Cardiac fibroblast (primary cell): ENCODE measurements at places on chromosomes 1 and 21.

GRCh38 chr1:80402625-80403024 is 1396.1 kb upstream of the ADGRL4 start:
- DNase-seq: no peak

GRCh38 chr1:13652238-13652637 is 47.8 kb upstream of the PRDM2 start:
- peak; percentile 17 for DNase-seq

- no peak for DNase-seq
These were observed 388.7 kb downstream of the USH2A start for GRCh38 chr1:216034506-216034905.

- DNase-seq: peak; percentile 43
These were observed 133.8 kb upstream of the F3 start for GRCh38 chr1:94675373-94675772.

- DNase-seq: no peak
These were observed 39.6 kb upstream of the KANK4 start for GRCh38 chr1:62358665-62359373.

DNA sequence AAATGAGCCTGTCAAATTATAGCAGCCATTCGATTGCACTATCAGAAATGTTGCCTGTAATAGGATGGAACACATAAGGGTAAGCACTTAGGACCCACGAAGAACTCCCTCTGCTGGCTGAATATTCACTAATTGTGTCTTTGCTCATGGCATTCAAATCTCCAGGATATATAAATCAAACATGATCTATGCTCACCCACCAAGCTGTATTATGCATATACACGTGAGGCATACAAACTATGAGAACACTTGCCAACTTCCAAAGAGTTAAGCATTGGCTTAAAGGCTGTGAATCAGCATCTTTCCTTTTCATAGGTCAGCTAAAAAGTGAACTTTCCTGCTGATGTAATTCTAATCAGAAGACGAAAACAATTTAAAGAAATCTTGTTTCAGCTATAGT is 34.5 kb downstream of the TMPRSS15 start:
- no peak for DNase-seq

GRCh38 chr21:31364253-31364945 is 20.3 kb upstream of the TIAM1 start:
- DNase-seq: no peak

DNA sequence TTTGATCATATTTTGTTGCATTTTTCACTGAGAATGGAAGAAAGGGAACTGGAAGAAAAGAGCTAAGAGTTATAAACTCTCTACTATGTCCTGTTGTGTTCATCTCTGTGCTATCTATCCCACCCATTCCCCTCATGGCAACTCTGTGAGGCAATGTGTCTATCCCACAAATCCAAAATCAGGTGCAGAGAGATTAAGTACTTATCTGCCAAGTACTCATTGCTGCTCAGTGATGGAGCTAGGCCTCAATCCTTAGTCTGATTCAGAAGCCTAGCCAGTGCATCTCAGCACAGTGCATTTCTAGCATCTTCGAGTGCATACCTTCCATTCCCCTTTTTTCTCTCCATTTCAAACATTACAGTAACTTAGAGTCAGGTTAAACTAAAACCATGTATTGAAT is 270.6 kb downstream of the TPR start:
- DNase-seq: no peak

GRCh38 chr1:159214149-159214760 is 9.6 kb downstream of the ACKR1 start:
- DNase-seq: peak; percentile 62

DNA sequence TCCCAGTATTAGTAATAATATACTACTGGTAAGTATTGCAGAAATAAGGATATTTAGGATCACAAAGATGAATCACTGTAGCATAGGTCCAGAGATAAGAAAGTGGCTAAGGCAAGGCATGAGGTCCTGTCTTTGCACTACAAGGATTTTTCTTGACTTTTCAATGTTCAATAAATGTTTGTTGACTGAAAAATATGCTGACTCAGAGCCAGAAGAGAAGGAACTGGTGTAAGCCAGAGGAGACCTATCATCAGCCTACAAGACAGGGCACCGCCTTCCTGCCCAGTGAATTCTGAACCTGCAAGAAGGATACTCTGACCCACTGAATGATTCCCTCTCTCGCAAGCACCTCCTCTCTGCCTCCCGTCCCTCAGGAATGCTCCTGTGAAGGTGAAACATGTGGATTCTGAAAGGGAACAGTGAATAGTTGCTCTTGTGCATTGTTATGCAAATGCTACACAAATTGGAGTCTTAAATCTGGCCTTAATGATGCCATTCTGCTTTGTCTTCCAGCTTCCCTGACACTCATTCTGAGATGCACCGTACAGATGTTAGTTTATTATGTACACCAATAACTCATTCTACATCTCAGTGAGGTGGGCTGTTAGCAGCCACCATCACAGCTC is 540.0 kb downstream of the OMA1 start:
- DNase-seq: no peak

- DNase-seq: no peak
These were observed 13.8 kb downstream of the VASH2 start for GRCh38 chr1:212964102-212964501.

DNA sequence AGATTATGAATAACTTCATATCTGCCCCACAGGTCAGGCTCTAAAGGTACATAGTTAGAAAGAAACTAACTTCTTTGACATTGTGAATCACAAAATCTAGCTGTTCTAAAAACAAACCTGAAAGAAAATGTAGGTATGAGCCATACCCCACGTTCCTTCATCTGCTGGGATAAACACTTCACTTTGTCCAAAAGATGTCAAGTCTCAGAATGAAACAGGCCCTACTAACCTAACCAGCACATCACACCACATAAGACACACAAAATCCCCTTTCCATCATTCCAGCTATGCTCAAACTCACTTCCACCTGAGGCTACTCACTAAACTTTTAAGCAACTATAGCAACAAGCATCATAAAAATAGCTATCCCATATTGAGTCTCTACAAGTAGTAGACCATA is 65.2 kb upstream of the GJA5 start:
- DNase-seq: no peak

DNA sequence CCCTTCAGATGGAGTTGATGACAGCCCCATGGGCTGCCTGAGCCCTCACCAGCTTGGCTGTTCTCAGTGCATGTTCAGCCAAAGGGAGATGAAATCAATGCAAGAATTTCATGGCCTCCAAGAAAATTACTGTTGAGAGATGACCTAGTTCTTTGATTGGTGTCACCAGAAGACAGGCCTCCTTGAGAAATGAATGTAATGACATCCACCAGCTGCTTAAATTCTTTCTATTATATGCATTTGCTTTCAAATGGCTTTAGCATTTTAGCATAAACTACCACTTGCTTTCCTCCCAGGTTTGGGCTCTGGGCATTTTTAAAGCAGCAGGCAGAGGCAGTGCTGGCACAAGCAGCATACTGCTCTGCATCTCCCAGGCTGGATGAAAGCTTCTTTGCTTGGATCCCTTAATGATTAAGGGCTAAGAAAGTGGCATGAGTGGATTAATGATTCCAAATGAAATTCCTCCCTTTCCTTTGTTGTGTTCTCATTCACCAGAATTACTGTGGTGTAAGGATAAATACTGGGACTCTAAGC is 278.4 kb downstream of the ZNF326 start:
- DNase-seq: no peak

DNA sequence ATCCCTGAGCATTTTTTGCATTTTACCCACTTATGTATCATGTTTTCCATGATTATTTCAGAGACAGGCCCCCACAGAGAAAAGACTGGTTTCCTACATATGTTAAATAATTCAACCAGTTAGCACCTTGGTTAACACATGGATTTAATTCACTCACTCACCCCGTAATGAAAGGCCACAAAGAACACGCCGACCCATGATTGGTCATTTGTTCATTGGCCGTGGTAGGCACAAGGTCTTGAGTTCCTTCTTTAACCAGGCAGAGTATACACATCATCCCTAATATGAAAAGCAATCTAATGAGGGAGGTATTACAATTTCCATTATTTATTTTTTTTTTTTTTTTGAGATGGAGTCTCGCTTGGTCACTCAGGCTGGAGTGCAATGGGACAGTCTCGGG is 50.6 kb downstream of the RPS6KA1 start:
- no peak for DNase-seq

GRCh38 chr1:98201666-98202081 is 280.8 kb upstream of the DPYD start:
- DNase-seq: peak; percentile 43

DNA sequence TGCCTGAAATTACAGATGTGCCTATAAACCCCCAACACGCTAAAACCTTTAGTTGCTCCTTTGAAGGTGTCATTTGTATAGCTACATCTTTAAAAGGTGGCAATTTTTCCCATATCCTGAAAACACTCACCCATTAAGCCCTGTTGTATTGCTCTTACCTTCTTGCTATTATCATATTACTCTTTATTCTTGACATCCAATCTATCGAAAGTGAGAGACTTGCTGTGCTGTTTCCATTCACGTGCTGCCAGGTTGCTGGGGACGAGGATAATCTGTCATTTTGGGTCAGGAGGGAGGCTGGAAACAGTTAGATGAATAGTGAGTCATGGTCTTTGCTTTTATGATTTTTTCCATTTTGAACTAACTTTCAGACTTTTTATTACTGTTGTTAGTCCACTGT is 213.0 kb upstream of the PRMT6 start:
- DNase-seq: no peak

DNA sequence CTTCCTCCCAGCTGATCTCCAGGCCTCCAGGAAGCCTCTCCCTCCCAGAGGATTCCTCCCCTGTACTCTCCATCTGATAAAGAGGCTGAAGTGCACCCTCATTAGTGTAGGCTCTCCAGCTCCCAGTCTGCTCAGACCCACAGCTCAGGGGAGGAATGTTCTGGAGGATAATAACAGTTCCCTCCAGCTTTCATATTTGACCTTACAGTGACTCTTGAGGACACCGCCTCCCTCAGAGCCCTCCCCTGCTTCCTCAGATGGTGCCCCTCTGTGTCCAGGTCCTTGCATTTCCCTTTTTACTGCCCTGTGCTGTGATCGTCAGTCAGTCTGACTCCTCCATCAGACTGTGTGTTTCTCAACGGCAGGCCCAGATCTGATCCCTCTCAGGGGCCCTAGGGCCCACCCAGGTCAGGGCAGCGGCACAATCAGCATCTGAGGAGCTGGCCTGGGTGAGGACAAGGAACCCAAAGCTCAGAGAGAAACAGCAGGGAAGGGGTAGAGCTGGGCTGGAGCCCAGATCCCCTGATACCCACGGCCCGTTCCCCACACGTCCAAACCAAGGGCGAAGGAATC is 1.1 kb upstream of the SHISAL2A start:
- DNase-seq: no peak

- peak; percentile 34 for DNase-seq
These were observed 1.1 kb upstream of the DMBX1 start for GRCh38 chr1:46488343-46489168.

DNA sequence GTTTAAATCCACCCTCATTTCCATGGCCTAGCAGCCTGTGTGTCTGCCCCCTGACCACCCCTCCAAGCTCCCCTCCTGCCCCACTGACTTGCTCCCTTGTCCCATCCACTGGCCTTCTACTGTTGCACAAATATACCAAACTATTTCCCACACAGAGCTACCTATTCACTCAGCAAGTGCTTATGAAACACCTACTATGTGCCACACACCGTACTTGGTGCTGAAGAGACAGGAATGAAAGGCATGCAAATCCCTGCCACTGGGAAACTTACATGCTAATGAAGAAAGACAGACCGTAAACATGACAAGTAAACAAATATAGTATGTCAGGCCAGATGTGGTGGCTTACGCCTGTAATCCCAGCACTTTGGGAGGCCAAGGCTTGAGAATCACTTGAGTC is 49.9 kb upstream of the CAPZB start:
- no peak for DNase-seq

DNA sequence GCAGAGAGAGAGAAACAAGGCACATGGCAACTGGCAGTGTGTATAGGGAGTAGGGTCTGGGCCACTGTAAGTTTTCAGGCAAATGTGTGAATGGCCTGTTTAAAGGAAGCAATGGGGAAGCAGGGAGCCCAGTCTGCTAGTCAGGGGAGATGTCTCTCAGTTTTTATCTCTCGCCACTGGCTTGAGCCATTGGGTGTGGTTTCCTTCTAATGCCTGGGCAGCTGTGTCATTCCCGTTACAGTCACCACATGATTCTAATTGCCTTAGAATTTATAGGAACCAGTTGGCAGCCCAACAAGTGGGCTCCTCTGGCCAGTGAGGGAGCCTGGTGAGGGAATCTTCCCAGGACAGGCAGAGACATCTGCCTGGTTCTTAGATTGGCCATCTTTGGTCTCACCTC is 182.4 kb downstream of the DISC1 start:
- DNase-seq: peak; percentile 71

- DNase-seq: peak; percentile 17
These were observed 62.4 kb downstream of the CD247 start for GRCh38 chr1:167455786-167456446.

DNA sequence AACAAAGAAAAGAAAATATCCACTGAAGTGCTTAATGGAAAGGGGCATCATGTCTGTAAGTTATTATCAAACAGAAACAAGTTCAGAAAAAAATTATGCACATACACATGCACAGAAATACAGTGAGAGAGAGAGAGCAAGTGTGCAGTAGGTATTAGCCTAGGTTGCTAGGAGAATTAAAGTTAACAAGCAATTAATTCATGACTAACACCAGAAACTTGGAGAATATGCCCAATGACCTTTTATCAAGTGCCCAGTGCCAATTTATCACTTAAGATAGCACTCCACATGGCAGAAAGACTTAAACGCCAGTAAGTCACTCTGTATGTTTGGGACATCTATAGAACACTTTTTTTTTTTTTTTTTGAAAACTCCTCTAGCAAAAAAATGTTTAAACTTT is 56.2 kb upstream of the SLC16A1 start:
- no peak for DNase-seq

GRCh38 chr1:221075911-221076310 is 196.7 kb downstream of the HLX start:
- DNase-seq: no peak

DNA sequence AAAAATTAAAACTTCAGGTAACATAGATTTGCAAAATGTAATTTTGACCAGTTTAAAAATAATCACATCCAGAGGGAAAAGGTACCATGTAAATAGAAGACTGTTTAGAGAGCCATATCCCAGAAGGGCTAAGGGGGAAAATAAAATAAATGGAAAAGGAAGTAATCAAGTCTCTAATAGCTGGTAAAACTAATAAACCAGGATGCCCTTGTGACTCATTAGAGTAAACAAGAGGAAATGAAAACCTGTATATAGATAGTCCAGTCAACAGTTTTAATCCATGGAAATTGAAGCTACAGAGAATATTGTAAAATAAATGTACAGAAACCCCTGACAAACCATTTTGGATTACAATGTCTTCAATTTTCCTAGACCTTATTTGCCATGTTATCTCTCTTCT is 698.0 kb upstream of the RGS18 start:
- DNase-seq: no peak

DNA sequence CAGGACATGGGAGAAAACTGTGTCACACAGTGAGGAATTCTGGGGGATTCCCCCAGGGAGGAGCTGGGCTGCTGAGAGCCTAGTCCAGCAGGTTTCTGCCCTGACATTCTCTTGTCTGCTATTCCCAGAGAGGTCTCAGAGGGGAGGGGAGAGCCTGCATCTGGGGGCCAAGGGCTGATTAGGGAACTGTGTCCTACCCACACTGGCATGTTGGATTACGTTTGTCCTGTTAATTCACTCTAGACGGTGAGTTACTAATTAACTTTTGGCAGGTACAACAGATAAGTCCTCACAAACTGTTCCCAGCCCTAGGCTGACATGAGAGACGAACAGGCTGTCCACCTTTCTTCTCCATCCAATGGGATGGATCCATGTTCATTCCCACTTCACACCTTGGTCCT is 2.6 kb upstream of the SH3BGRL3 start:
- DNase-seq: no peak
